ENCODE measurements at places on chromosomes 7 and 10.

DNA sequence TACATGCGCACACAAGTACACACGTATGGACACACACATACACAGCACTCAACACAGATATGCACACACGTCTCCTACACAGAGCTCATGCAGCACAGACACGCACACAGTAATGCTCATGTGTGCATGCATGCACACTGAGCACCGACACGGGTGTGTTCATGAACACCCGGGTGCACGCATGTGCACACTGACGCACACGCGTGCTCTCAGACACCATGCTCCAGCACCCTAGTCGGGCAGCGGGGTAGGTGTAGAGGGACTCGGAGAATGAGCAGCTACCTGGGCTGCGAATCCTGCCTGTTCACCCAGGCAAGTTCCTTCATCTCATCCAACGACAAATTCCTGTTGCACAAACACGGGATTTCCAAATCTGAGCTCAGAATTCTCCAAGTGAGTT, 184.7 kb downstream of the MAD1L1 start:
- DNase-seq: no peak

DNA sequence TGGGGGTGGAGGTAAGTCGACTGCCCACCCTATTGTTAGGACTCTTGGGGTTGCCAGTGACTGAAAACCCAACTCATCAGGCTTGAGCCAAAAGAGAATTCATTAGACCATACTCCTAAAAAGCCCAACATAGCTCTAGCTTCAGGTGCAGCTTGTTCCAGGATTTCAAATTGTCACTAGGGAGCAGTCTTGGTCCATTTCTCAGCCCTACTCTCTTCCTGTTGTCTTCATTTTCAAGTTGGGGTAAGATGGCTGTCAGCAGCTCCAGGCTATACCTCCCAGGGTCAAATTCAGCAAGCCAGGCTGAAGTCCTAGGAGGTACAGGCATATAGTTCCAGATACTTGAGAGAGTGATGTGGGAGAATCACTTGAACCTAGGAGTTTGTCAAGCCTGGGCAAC, 14.9 kb upstream of the COL13A1 start:
- no peak for DNase-seq

DNA sequence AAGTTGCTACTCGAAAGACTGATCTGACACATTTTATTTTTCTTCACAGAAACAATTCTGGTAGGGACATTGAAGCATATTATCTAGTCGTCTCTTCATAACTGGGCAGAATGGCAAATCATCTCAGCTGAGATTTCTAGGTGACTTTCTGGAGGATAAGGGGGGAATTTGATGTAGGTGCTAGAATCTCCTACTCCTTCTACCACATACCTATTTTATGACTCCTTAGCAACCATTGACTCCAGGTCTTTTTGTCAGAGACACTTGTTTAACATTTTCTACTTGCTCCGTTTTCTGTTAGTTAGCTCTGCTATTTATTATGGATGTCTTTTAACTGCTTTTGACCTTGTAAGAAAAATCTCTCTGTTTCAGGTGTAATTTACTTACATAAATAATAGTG, 380.9 kb upstream of the SEMA3C start:
- no peak for DNase-seq

- no peak for DNase-seq
Observed at GRCh38 chr7:128809363-128809762, 17.6 kb downstream of the CCDC136 start.

GRCh38 chr7:110358028-110358427, 732.9 kb upstream of the LRRN3 start:
- no peak for DNase-seq

DNA sequence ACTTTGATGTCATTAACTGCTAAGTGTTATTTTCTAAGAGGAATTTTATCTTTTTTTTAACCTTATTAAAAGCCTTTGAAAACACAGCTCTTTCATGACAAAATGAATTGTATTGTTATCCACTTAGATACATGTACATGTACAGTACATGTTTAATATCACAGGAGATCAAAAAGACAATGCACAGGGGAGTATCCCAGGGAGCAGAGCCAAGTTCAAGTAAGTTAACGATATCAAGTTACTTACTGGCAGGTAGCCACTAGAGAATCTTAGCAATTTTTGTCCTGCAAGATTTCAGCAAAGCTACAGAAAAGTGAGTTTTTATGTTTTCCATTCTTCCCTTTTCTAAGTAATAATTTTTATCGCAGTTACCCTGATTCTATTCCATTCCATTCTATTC, 33.9 kb upstream of the ARL4A start:
- no peak for DNase-seq

GRCh38 chr10:87578842-87579401, 74.2 kb downstream of the MINPP1 start:
- DNase-seq: no peak

DNA sequence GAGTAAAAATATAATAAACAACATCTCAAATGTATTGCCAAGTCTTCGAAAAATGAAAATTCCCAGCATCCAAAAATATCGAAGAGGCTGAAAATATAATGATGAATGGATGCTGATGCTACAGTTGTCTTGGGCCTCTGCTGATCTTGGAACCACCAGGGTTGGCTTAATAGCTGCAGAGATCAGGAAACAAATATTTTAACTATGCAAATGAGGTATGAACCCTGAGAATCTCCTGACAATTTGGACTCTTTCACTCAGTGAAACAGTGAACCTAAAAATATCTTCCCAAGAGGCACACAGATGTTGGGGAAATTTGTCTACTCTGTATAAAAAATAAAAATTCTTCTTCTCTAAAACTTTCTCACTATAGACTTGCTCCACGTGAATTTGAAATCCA, 97.7 kb upstream of the EGFR start:
- DNase-seq: no peak

GRCh38 chr10:31757831-31758230, 170.8 kb downstream of the ARHGAP12 start:
- DNase-seq: no peak

DNA sequence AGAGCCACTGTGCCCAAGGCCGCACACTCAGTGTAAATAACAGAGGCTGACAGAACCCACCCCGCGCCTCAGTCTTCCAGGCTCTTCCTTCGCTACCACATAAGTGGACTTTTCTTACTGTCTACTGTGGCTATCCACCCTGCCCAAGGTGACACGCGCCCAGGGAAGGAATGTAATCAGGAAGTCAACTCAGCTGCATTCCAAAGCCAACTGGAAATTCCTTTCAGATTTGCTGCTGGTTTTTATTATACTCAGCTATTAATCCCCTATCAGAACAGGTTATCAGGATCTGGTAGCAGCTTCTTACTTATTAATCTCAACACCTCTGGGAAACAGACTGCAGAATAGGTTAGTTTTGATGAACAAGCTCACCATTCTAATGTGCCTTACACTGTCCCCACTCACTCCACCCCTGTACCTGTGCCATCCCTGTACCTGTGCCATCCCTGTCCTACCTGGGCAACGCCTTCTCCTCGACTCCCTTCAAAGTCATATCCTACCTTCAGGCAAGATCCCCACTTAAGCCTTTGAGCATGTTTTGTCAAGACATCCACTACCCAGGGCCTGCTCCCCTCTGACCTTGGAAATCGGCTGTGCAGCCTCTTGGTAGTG, 90.7 kb downstream of the NHLRC2 start:
- DNase-seq: no peak

DNA sequence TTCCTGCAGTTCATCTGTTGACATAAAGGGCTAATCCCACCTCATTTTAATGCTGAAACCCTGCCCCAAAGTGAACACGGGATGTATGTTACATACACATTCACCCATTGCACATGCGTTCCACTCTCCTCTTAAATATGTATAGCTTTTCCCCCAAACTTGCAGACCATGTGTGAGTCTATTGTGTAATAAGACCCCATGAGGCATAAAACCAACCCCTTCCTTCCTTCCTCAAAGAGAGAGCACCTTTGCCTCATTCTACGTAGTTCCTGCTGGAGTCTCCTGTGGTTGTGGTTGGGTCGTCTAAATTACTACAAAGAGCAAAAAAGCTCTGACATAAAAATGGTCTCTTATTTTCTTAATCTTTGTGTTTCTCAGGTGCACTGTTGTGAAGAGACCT, 345.7 kb upstream of the KLF6 start:
- no peak for DNase-seq

DNA sequence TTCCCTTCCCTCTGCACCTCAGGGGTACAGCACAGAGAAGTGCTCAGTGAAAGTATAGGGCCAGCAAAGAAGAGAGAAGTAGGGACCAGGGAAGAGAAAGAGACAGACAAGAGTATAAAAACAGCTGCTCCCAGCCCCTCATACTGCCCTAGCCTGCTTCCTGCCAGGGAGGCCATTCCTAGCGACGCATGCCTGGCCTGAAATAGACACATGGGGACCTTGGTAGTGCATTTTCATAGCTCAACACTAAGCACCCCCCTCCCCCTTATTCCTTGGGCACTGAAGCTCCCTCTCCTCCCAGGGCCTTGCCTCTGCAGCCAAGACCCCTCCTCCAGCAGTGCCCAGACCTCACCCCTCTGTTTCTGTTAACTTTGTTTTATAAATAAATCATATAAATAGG, 64.7 kb downstream of the ZMIZ1 start:
- no peak for DNase-seq

- DNase-seq: no peak
Observed at GRCh38 chr7:36979810-36980248, 255.5 kb upstream of the AOAH start.

GRCh38 chr7:132782777-132783640, 206.7 kb upstream of the PLXNA4 start:
- no peak for DNase-seq

DNA sequence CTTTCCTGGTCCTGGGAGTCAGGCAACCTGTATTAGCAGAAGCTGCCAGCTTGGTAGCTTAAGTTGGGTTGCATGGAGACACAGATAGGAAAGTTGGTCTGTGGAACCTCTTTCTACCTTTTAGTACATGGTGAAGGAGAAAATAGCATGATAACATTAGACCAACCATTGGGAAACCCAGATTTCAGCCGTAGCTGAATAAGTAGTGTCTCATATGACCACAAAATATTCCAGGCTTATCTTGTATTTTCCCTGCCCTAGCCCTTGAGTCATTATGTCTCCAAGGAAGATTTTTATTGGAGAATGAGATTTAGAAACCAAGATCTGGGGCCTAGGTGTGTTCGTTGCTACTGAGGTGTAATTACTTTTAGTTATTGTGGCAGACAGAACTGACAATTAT, 67.2 kb downstream of the CCSER2 start:
- no peak for DNase-seq

DNA sequence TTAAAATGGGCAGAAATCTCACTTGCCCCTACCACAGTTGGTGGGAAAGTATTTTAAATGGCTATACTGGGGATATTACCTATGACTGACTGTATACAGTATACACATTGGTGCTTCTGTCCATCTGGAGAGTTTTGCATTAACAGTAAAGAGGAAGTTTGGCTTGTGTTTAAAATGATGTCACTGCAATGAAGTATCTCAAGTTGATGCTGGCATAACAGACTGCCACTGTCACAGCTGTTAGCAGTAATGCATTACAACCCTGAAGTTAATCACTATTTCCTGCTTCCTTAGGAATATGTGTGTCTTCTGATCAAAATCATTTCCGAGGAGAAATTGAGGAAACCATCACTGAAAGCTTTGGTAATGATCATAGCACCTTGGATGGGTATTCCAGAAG, 1.9 kb downstream of the DKK1 start:
- no peak for DNase-seq

DNA sequence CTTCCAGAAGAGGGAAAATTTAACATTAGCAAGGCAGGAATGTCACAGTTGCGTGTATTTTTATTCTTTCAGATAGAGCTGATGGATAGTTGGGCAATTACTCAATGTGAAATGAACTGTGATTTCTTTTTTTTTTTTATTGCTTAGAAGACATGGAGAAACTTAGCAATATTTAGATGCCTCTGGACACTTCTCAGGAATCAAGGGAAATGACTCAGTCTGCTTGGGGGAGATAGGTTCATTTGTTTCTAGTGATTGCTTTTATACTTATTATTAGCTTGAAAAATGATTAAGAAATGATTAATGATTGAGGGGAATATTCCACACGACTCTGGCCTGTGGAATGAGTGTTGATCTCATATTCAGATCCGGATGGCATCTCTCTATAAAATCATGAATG, 33.1 kb upstream of the TBX20 start:
- DNase-seq: no peak

- no peak for DNase-seq
Observed at GRCh38 chr10:23197416-23197861, 5.3 kb downstream of the PTF1A start.

DNA sequence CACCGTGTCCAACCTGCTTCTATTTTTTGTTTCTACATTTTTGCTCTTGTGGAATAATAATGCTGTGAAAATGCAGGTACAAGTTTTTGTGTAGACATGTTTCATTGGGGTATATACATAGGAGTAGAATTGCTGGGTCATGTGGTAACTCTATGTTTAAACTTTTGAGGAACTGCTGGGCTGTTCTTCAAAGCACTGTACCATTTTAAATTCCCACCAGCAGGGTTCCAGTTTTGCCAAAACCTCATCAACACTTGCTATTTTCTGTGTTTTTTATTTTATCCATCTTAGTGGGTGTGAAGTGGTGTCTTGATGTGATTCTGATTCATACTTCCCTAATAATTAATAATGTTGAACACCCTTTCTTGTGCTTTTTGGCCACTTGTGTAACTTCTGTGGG, 138.6 kb downstream of the RGS10 start:
- DNase-seq: no peak

GRCh38 chr10:35949811-35950211, 307.7 kb upstream of the FZD8 start:
- no peak for DNase-seq

DNA sequence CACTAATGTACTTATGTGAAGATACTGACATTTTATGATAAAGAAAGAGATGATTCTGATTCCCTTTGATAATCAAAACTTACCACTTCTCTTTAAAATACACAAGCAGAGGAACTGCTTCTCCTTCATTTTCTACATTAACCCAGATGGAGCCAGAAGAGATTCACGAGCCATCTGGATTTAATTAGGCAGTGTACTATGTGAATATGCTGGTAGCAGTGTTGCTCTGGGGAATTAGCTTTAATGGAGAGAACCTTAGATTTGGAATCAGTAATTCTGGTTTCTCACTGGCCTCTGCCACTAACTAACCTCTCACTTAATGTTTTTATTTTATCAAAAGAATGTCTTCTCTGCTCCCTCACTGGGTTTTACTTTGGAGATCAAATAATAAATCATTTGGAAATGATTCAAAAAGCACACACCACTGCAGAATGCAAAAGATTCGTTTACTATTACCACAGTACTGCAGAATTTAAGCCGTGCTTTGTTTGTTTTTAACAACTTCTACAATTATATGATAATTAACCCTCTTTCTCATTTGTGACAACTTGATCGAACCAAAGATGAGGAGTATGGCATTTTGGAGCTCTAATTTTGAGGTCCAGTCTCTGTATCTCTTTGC, 77.5 kb upstream of the PHYHIPL start:
- DNase-seq: no peak

- DNase-seq: no peak
Observed at GRCh38 chr7:135920478-135920877, 56.7 kb downstream of the MTPN start.

- no peak for DNase-seq
Observed at GRCh38 chr10:1483246-1483645, 254.1 kb downstream of the ADARB2 start.

Data from activated gamma-delta T cell treated with anti-CD3 and anti-CD28 coated beads, Interleukin-2, amount 50 U/mL, for 16 hours (primary cell).